Activated CD4-positive, alpha-beta T cell treated with anti-CD3 and anti-CD28 coated beads, Interleukin-10, Interleukin-2, amounts not matched to agents 100 ng/mL and 50 ng/mL, durations not matched to agents 16 hours and 8 hours (primary cell): ENCODE measurements at places on chromosomes 11 and 22.

DNA sequence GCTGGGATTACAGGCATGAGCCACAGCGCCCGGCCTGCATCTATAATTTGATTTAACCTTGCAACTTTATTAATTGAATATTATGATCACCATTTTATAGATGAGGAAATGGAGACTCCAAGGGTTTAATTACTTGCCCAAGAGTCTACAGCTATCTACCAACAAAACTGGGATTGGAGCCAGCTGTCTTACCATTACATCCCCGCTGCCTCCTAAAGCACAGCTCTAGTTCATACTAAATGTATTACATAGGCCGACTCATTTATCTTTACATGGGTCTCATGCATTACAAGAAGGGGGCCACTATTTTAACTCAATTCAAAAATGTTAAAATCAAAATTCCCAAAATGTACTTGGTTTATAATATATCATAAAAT is 14.1 kb upstream of the TMA7B start:
- no peak for DNase-seq

DNA sequence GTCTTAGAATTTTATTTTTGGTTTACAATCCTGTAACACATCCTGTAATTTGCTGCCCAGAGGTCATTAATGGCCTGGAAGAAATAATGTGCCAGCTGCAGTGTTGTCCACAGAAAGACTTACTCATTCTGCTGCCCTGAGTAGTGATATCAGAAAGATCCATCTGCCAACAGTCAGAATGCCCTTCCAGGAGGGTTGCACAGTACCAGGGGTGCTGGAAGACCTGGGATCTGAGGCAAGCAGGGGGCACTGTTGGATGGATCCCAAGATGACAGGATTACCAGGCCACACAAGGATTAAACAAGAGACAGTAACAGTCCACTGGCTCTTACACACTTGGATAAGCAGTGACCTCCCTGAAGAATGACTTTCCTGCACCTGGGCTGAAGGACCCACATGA is 93.8 kb upstream of the TOP3B start:
- DNase-seq: no peak

DNA sequence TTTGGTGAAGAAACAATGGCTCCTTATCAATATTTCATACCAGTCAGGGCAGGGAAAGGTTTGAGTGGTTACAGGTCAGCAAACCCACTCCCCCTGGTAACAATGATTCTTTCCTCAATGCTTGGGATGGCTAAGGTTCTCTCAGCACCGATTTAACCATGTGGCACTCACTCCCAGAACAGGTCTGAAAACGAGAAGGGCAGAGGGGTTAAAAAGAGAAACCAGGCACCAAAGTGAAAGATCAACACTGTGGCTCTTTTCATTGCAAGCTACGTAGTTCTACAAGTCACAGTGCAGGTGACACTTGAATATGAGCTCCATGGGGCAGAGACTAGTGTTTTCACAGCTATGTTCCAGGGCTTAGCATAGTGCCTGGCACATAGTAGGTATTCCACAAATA is 132.4 kb downstream of the PLEKHA7 start:
- DNase-seq: no peak

- no peak for DNase-seq
Measured at GRCh38 chr11:101429703-101430540, 153.9 kb downstream of the TRPC6 start.
